Stimulated activated CD4-positive, alpha-beta T cell treated with anti-CD3 and anti-CD28 coated beads, Interleukin-4, amount 100 ng/mL, for 48 hours (primary cell): ENCODE measurements at places on chromosomes 13 and 19.

DNA sequence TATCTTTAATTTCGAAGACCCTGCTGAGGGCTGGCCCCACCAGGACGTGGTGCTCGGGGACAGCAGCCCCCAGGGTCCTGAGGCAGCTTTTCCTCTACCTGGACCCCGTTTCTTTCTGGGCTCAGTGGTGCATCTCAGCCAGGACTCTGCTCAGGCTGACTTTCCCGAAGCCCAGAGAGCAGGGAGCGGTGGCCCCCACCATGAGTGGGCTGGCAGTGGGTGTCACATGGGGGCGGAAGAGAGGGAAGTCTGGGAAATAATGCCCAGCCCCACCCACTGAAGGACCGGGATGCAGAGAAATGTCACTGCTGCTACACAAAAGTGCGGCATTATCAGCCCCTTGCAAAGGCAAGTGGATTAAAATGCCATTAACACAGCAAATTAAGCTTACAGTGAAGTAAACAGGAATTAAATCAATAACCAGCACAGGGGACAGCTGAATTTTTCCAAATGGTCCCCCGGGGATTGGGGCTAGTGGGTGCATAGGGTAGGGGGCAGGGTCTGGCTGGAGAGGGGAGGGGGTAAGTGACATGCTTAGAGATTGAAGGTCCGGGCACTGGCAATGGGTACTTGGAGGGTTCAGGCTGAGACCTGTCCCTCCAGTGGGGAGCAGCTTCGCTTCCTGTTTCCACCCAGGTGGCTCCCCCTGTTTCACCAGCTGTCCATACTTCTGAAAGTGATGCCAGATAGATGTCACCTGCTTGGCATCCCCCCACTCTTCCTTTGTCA lies 177.3 kb downstream of the URI1 start:
- DNase-seq, result no peak

DNA sequence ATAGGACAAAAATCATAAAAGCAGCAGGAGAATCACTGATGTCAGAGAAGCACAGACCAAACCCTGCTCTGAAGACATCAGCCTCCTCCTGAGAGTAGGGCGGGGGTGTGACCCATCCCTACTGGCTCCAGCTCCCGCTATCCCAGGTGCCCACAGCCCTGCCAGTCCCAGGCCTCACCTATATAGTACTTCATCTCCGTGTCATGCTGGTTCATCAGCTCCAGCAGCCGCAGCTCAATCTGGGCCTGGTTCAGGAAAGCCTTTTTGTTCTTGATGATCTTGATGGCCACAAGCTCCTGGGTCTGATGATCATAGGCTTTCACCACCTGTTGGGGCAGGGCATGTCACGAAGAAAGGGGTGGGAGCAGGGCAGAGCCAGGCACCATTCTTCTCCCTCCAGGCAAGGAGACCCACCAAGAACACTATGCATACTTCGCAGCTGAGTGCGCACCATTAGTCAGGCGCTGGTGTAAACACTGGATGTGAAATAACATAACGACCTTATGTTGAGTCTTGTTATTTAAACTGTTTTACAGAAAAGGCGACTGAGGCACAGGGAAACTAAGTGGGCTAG lies 4.2 kb downstream of the DYRK1B start:
- no peak for DNase-seq

DNA sequence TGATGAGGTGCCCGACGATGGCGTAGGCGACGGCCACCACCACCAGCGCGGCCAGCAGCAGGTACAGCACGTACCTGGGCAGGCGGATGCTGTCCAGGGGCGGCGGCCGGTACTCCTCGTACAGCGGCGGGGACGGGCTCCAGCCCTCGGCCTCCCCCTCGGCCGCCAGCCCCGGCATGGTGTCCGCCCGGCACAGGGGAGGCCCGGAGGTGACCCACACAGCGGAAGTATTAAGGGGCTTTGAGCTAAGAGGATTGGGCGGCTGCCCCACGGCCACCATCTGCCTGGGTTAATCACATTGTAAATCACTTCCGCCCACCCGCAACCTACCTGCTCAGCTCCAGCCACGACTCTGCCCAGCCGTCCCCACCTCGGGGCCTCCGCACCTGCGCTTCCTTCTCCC lies at the start of gene SMIM44:
Gene SMIM44 (minus strand): TSS at position 216 of the 403 bp plus-strand sequence. CDS start 38 bp downstream, at position 178.
- DNase-seq, result no peak

GRCh38 chr13:21446656-21447055 lies 12.4 kb downstream of the ZDHHC20 start:
- DNase-seq, result no peak

- DNase-seq, result no peak
These were observed 52.5 kb downstream of the C13orf42 start for GRCh38 chr13:51058461-51059167.

DNA sequence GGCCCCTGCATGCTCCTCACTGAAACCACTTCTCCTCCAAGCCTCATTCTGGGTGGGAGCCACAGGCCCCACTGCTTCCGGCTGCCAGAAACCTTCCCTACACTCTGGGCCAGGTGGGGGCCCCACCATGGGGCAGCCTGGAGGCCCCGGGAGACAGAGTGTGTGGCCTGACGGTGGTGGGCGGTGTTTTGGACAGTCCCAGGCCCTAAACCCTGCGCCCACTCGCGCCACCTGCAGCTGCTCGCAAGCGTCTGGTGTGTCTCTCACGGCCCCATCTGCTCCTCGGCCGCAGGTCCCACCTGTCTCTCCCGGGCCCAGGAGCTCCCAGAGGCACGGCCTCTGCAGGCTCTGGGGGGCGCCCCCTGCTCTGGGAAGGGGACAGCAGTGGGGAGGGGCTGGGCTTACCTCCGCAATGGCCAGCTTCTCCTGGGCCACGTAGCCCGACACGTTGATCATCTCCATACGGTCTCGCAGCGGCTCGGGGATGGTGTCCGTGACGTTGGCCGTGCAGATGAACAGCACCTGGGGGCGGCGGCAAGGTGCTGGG lies 5.6 kb downstream of the RPL36 start:
- no peak for DNase-seq

- DNase-seq, result no peak
These were observed 16.6 kb upstream of the SHKBP1 start for GRCh38 chr19:40560092-40560507.

- no peak for DNase-seq
These were observed 328.9 kb downstream of the SHISA2 start for GRCh38 chr13:25722893-25723292.

DNA sequence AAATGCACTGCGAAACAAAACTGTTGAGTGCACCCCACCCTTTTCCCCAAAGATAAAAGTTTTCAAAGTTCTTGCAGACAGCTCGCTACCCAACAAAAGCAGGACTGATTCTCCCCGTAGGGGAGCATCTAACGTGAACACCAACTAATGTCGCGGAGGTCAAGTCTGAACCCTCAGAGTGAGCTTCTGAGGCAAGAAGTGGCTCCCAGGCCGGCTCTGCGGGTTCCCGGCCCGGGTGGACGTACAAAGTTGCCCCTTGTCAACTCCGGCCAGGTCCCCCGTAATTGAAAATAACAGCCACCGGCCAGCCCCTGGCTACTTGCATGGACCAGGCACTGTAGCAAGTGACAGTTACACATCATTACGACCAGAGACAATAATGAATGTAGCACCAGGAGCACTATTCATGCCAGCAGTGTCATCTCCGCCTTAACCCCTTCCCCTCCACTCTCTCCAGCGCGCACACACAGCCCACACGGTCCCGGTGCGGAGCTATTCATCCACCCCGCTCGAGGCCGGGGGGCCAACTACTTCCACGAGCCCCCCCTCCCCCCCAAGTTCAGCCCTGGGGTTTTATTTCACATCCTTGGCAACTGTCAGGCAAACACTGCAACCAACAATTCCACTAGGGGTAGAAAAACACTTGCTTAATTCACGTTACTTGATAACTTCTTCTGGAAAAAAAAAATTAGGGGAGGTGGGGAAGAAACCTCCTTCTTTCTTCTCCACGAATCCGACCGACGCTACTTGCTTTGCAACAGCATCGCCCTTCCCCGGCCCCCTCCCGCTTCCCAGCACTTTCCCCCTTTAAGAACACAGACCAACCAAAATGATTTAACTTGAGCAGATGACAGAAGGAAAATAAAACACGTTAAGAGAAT lies 1.2 kb downstream of the KLF12 start:
- peak; percentile 19 for DNase-seq

DNA sequence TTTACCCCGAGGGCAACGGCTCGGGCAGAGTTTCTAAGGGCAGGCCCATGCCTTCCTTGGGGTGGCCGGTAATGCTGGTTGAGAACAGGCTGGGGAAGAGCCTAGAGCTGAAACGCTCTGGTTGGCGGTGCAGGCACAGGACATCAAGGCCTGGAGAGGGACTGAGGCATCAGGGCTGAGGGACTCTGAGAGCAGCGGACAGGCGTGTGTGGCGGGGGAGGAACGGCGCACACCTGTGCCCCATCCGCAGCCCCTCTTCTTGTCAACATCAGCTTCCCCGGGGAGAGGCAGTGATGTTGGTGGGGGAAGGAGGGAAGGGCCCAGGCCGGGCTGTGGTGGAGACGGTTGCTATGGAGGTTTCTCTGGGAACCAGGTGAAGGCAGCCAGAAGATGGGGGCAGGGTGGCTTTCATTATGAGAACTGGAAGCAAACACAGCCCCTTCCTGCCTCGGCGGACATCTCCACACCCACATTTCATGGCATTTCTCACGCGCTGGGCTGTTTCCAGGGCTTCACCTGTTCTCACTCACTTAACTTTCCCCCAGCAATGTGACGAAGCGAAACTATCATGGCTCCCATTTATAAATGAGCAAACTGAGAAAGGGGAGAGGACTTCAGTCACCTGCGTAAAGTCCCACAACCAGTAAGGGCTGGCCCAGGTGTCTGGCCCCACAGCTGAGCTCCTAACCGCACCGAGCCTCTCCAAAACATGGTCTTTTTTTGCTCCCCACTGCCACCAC lies 8.2 kb upstream of the ATF5 start:
- no peak for DNase-seq

DNA sequence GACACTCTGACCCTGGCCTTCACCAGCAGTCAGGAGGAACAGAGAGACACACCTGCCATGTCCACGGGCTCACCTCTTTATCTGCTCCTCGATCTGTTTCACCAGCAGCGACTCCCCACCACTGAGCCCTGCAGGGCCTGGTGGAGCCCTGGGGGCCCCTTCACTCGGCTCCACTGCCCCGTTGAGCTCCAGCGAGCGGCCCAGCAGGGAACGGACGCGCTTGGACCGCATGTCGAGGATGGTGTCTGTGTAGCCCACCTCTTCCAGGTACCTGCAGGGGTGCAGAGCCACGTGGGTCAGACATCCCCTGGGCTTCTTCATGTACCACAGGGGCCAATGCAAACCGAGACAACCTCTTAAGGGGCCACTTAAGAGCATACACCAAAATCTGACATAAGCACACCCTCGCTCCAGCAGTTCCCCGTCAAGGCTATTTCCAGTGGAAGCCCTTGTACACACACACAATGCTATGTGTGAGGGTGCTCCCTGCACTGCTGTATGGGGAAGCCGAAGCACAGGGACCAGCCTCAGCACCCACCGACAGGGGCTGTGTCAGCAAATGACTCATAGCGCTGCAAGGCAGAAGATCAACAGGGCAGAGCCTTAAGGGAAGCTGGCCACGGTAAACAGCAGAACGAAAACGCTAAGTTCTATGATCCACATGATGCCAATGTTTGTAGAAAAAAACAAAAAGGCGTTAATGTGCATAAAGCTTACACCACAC lies 12.7 kb upstream of the FKRP start:
- no peak for DNase-seq

- no peak for DNase-seq
These were observed 484.7 kb downstream of the DACH1 start for GRCh38 chr13:71382285-71382684.

- DNase-seq, result no peak
These were observed 172.6 kb upstream of the ATXN8OS start for GRCh38 chr13:69935043-69935442.

DNA sequence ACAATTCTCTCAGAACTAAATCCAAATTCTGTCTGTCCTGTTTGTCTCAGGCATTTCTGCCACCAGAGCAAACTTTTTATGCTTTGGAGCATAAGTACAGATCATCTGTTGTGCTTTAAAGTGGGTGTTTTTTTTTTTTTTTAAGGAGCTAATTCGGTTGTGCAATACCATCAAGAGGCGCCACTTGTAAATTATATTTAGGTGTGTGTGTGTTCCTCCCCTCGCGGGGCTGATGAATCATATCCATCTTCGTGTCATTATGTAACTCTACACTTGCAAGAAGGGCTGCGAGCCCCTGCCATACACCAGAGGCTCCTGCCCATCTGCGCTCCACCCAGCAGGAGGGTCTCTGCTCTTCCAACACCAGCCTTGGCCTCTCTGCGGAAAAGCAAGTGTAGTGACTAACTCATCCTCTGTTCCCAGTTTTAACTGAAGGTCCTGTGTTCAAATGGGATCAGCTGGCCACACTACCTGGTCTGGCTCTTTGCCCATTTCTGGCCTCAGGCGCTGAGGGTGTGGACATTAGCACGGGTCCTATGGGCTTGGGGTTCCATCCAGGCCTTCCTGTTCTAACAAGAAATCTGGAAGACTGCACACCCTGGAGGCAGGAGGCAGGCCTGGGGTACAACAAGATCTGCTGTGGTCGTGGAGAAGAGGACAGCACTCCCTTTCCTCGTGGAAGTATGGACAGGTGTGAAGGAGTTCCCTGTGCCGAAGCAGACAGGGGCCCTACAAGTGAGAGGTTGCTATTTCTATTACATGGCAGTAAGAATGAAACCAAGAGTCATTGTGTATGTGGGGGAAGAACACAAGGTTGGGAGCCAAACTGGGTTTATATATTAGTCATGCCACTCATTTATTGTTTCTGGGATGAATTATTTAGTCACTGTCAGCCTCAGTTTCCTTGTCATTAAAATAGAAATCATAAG lies 96.1 kb upstream of the MBNL2 start:
- no peak for DNase-seq

DNA sequence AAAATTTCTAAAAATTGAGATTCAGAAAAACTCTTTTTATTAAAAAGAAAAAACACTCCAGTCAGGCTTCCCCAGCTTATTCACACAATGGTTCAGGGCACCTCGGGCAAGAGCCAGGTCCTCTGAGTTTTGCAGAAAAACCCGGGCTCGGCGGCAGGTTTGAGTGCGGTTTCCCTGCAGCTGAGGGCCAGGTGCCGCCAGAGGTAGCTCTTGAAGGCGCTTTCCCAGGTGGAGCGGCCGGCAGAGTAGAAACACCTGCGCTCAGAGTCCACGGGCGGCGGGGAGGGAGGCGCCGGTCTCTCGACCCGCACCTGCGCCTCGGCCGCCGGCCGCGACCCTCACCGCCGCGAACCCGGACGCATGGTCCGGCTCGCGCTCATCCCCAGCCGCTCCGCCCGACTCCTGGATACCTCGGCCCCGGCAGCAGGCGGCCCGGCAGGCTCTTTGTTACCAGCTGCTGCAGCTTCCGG lies 444 bp downstream of the PROSER1 start:
- DNase-seq, result no peak
